CD14-positive monocyte (primary cell): ENCODE measurements at places on chromosomes 1 and 21. TPM values are rescaled to one million over a fixed set of nuclear protein-coding genes. Genes with fewer than 3 reads are reported as not detected.

The CD34 gene
- polyA plus RNA-seq = not detected

The CRP gene
- polyA plus RNA-seq = not detected

The OPRD1 gene
- not detected for polyA plus RNA-seq

The TRIM58 gene
- 0.43 TPM for polyA plus RNA-seq

The CYB561D1 gene
- polyA plus RNA-seq = 1.4 TPM

The C1QTNF12 gene
- polyA plus RNA-seq = not detected

The BCAN gene
- polyA plus RNA-seq = not detected

The TSACC gene
- polyA plus RNA-seq = 0.14 TPM in 1 of 2 replicates, not detected in the other

The C1orf226 gene
- not detected for polyA plus RNA-seq

The LCE1E gene
- not detected for polyA plus RNA-seq

The SPRR1A gene
- not detected for polyA plus RNA-seq

The LRRC3 gene
- polyA plus RNA-seq = 0.47 and 0.59 TPM in 2 replicates

- H3K27ac ChIP-seq = no peak overlapping the region
- H3K36me3 ChIP-seq = no peaks in the 10 kb centered on the region
- no peak for DNase-seq
- H3K4me3 ChIP-seq = no peak overlapping the region
- H3K4me1 ChIP-seq = no peaks in the 10 kb centered on the region
Measured at GRCh38 chr1:7106442-7107108, 321.3 kb downstream of the CAMTA1 start.

DNA sequence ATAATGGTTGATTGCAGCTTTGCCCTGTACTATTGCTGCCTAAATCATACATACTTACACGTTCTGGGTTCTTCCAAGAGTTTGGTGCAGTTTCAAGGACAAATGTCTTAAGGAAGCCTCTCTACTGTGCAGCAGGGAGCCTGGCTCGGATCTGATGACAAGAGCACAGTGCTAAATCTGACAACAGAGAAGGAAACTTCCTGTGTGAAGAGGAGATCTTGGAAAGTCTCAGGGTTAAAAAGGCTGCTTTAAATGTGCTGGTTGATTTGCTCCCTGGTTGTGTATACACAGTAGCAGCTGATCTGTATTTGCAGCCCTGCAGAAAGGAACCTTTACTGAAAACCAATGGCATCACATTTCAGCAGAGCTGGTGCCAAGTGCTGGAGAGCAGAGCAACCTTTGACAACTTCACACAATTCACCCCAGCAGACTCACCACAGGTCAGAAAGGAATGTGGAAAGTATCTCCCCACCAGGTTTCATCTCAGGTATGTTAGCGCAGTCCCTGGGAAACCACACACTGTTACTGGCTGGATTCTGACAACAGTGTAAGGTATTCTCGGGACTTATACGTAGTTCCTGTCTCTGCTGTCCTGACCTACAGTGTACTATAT lies 355.0 kb upstream of the ESRRG start:
- no peak overlapping the region for H3K27ac ChIP-seq
- H3K36me3 ChIP-seq = no peaks in the 10 kb centered on the region
- no peaks in the 10 kb centered on the region for H3K27me3 ChIP-seq
- no peak overlapping the region for H3K4me3 ChIP-seq

DNA sequence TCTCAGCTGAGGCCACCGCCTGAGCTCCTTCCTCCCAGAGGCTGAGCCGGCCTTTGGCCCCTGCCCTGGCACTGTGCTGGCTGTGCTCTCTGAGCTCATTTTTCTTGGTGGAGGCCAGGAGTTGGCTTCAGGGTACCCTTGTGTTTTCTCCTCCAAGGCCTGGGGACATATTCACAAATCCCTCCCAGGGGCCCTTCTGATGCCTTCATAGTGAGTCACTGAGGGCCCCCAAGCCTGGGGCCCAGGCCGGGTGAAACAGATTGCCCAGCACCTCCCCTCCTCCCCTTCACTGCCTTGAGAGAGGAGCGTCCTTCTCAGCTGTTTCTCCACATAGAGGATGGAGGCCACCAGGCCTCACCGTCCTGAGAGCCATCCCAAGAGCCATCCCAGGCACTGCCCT lies 105.8 kb downstream of the SIK1 start:
- H3K4me1 ChIP-seq = no peaks in the 10 kb centered on the region
- H3K27ac ChIP-seq = no peak overlapping the region
- no peak for DNase-seq
- no peaks in the 10 kb centered on the region for H3K27me3 ChIP-seq

DNA sequence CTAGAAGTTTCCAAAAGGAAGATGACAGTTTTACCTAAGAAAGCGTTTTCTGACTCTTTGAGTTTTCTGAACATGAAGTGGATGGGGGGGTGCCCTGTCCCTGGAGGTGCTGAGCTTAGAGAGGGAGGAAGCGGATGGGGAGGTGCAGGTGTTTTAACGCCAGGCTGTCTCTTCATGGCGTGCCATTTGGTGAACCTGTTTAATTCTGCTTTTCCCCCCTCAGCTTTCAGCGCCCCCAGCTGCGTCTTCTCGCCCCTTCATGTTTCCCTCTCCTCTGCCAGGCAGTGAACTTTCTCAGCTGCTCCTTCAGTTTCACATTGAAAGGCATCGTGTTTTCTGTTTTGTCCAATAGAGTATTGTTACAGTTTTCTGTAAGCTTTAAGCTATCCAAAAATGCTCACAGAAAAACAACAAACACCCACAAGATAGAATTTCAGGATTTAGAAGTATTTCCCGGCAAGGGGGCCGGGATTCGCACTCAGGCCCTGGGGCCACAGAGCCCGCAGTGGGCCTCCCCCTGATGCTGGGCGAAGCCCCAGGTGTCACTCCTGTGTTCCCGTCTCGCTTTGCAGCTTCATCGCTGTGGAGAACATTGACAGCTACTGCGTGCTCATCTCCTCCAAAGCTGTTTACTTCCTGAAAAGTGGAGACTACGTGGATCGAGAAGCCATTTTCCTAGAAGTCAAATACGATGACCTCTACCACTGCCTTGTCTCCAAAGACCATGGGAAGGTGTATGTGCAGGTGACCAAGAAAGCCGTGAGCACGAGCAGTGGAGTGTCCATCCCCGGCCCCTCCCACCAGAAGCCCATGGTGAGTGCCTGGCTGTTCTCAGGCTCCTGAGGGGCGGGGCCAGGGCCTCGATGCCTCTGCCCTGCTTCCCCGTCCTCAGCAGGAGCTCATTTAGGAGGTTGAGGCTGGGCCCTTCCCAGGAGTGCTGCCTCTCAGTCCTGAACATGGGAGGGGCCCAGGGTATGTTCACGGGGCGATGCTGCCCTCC lies 111.4 kb downstream of the DHRS3 start:
- peaks cover 13% of the 10 kb centered on the region for H3K4me1 ChIP-seq
- no peak overlapping the region for H3K4me3 ChIP-seq
- no peak overlapping the region for H3K27ac ChIP-seq
- DNase-seq = no peak
- no peaks in the 10 kb centered on the region for H3K27me3 ChIP-seq

- H3K4me1 ChIP-seq = peaks cover 23% of the 10 kb centered on the region
- no peak overlapping the region for H3K4me3 ChIP-seq
- DNase-seq = no peak
- no peaks in the 10 kb centered on the region for H3K36me3 ChIP-seq
- H3K27ac ChIP-seq = no peak overlapping the region
Measured at GRCh38 chr1:157157501-157158190, 19.5 kb upstream of the ETV3 start.

GRCh38 chr1:183505454-183506089 lies 33.3 kb downstream of the SMG7 start:
- no peak overlapping the region for H3K27ac ChIP-seq
- no peak for DNase-seq
- no peaks in the 10 kb centered on the region for H3K27me3 ChIP-seq
- no peak overlapping the region for H3K4me3 ChIP-seq

- DNase-seq = no peak
- no peak overlapping the region for H3K4me3 ChIP-seq
- H3K27ac ChIP-seq = no peak overlapping the region
- no peaks in the 10 kb centered on the region for H3K36me3 ChIP-seq
Measured at GRCh38 chr21:45029948-45030681, 44.3 kb upstream of the ADARB1 start.

DNA sequence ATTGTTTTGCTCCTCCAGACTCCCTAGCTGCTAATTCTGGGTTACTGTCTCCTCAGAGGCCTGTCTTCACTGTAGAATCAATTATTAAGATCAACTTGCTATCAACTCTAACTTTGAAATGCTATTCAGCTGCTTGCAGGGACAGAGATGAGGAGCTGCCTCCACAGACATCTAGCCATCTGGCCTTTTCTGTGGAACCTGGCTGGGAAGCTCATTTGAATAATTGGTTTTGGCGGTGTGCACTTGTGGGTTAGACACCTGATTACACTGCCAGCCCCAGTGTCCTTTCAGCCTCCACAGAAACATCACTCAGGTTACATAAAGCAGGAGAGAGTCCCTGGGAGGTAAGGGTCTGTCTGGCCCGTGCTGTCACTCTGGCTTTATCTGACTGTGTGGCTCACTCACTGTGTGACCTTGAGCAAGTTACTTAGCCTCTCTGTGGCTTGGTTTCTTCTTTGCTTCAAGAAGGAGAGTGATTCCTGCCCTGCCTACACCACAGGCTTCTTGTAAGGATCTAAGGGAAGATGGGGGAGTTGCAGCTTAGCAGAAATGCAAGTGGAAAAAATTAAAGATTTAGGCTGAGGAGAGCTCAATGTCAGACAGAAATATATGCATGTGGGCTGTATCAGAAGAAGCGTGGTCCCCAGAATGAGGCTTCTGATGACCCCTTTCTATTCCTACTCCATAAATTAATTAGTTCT lies 131.6 kb downstream of the BEND5 start:
- H3K4me3 ChIP-seq = no peak overlapping the region
- H3K27me3 ChIP-seq = no peaks in the 10 kb centered on the region
- no peaks in the 10 kb centered on the region for H3K4me1 ChIP-seq
- no peak overlapping the region for H3K27ac ChIP-seq

GRCh38 chr21:15804247-15805005 lies 74.6 kb downstream of the USP25 start:
- H3K27ac ChIP-seq = peak overlapping the region; percentile 47
- peaks cover 63% of the 10 kb centered on the region for H3K36me3 ChIP-seq
- no peak overlapping the region for H3K4me3 ChIP-seq
- no peak for DNase-seq
- H3K27me3 ChIP-seq = no peaks in the 10 kb centered on the region

- no peak overlapping the region for H3K4me3 ChIP-seq
- H3K27me3 ChIP-seq = no peaks in the 10 kb centered on the region
- H3K27ac ChIP-seq = no peak overlapping the region
- no peaks in the 10 kb centered on the region for H3K4me1 ChIP-seq
- no peak for DNase-seq
Measured at GRCh38 chr1:30661311-30661710, 62.1 kb downstream of the MATN1 start.

GRCh38 chr1:201461645-201462441 lies 7.1 kb downstream of the PHLDA3 start:
- no peak overlapping the region for H3K27ac ChIP-seq
- no peaks in the 10 kb centered on the region for H3K27me3 ChIP-seq
- H3K4me3 ChIP-seq = no peak overlapping the region
- DNase-seq = no peak
- H3K36me3 ChIP-seq = no peaks in the 10 kb centered on the region
- peaks cover under 1% of the 10 kb centered on the region for H3K4me1 ChIP-seq

GRCh38 chr1:18145851-18146618 lies 38.4 kb downstream of the IGSF21 start:
- DNase-seq = no peak
- no peak overlapping the region for H3K27ac ChIP-seq
- no peaks in the 10 kb centered on the region for H3K27me3 ChIP-seq

DNA sequence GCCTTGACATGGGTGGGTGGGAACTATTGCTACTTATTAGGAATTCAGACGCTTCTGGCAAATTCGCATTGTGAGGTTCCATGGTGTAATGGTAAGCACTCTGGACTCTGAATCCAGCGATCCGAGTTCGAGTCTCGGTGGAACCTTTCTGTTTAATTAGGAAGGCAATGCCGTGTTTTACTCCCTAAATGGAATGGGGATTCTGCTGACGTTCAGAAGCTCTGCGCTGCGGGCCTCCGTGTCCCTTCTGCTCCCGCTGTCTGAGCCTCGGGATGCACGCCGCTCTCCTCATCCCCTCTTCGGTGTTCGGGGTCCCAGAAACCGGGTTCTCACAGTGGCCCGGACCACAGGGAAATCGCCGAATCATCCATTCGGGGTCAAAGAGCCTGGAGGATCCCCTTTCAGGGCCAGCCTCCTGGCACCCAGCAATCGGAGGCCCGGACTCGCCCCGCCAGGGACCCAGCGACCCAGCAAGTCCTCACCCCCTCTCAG lies 280.3 kb downstream of the FAM72C start:
- peaks cover 69% of the 10 kb centered on the region for H3K27me3 ChIP-seq
- H3K4me3 ChIP-seq = no peak overlapping the region
- H3K36me3 ChIP-seq = no peaks in the 10 kb centered on the region

DNA sequence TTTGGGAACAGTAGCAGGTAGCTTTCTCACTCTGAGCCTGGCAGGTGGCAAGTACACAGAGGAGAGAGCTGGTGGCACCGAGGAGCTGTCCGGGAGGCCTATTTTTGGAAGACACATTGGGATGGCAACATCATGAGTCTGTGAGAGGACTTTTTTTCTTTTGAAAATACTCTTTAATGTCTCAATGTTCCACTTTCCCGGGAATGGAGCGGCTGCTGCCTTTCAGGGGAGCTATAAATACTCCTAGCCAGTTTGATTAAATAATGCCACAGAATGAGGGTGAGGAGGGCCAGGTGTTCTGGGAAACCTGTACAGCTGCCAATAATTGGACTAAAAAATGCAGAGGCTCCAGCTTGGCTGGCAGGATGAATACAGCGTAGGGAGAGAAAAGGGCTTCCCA lies 93.3 kb upstream of the COG2 start:
- peaks cover 7% of the 10 kb centered on the region for H3K27me3 ChIP-seq
- no peak for DNase-seq
- no peaks in the 10 kb centered on the region for H3K36me3 ChIP-seq
- H3K4me3 ChIP-seq = no peak overlapping the region

- H3K36me3 ChIP-seq = no peaks in the 10 kb centered on the region
- DNase-seq = no peak
Measured at GRCh38 chr1:65694933-65695332, 97.8 kb upstream of the PDE4B start.

- no peak for DNase-seq
- H3K4me1 ChIP-seq = no peaks in the 10 kb centered on the region
- no peaks in the 10 kb centered on the region for H3K27me3 ChIP-seq
- H3K36me3 ChIP-seq = peaks cover 8% of the 10 kb centered on the region
Measured at GRCh38 chr1:52482326-52483004, 70.4 kb downstream of the TUT4 start.

- H3K27me3 ChIP-seq = no peaks in the 10 kb centered on the region
- no peaks in the 10 kb centered on the region for H3K4me1 ChIP-seq
- no peak overlapping the region for H3K4me3 ChIP-seq
- H3K27ac ChIP-seq = no peak overlapping the region
- DNase-seq = no peak
- H3K36me3 ChIP-seq = no peaks in the 10 kb centered on the region
Measured at GRCh38 chr1:62327360-62328055, 8.3 kb upstream of the KANK4 start.

DNA sequence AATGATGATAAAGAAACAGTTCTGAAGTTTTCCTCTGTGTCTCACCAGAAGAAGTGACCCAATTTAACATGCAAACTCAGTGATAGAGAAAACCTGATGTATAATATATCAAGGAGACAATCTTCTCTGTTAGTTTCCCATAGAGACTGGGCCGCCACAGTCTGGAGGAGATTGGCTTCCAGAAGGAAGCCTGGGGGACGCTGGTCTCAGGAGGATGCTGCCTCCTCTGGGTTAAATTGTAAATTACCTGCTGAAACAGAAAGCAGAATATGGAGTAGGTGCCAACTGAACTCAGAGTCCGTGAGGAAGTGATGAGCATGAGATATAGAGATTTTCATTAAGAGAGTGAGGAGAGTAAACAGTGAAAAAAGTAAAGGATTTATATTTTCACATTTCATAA lies 15.8 kb downstream of the OR14I1 start:
- H3K4me3 ChIP-seq = no peak overlapping the region
- no peaks in the 10 kb centered on the region for H3K36me3 ChIP-seq
- no peaks in the 10 kb centered on the region for H3K27me3 ChIP-seq

GRCh38 chr1:213391445-213391844 lies 340.4 kb downstream of the RPS6KC1 start:
- H3K4me3 ChIP-seq = no peak overlapping the region
- H3K27ac ChIP-seq = no peak overlapping the region
- H3K4me1 ChIP-seq = no peaks in the 10 kb centered on the region
- no peaks in the 10 kb centered on the region for H3K36me3 ChIP-seq
- no peak for DNase-seq
